ENCODE measurements at places on chromosomes 5 and 9.

DNA sequence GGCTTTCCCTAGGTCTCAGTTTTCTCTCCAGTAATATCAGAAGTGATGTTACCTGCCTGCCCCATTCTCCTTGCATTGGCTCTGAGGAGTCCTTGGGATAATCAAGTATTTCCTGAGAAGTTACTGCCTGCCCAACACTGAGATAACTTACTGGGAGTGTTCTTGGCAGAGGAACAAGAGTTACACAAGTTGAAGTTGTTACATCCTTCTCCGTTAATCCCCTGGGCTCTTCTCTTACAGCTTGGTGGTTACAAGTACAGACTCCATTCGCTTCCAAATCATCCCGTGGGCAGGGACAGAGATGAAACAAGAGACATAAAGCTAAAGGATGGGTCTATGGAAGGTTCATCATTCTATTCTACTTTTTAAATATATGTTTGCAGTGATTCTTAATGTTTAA lies 74.1 kb upstream of the SAP30L start:
- DNase-seq: no peak

- no peak for DNase-seq
These were observed 3.4 kb upstream of the F12 start for GRCh38 chr5:177412603-177413233.

DNA sequence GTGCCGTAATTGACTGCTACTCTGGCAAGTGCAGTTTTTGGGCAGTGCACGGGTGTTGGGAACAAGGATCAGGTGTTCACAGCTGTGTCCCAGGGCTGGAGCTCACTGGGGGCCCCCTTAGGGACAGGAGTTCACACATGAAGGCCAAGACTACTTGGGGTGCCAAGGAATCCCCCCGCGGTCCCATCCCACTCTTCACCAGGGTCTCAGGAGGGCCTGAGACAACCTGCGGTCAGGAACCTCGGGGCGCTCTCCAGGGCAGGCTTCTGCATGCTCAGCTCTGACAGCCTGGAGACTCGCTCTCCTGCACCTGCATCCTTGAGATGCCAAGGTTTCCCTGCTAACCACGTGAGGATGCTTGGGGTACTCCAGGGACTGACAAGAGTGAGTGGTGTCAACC lies 2.3 kb upstream of the MAN1B1 start:
- no peak for DNase-seq

DNA sequence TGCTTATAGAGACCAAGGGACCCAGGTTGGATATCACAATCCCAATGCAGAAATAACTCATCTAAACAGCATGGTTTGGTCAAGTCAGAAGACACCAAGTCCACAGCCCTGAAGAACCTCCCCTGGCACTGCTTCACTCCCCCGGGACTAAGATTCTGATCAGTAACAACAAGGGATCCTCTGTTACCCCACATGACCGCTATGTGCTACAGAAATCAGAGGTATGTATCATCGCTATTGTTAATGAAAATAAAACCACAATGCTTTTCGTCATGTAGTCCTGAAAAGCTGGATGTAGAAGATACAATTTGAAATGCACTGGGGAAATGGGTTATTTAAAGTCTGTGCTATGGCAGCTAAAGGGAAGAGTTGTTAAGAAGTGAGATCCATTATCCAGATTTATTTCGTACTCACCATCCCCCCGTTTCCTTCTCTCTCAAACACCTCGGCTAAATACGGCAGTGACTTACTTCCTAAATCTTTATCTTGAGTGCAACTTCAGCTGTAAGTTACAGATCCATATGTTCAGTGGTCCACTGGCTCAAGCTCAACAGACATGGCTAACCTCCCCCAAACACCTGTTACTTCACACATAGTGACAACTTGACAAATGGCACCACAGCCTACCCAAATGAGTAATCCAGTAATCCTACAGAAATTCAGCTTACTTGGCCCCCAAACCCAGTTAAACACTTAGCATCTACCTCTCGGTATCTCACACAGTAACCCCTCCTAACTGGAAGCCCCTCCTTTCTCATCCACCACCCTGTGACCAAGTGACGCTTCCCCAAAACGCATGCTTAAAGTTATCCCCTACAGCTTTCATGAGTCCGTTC lies 129.2 kb downstream of the MYO10 start:
- DNase-seq: no peak

DNA sequence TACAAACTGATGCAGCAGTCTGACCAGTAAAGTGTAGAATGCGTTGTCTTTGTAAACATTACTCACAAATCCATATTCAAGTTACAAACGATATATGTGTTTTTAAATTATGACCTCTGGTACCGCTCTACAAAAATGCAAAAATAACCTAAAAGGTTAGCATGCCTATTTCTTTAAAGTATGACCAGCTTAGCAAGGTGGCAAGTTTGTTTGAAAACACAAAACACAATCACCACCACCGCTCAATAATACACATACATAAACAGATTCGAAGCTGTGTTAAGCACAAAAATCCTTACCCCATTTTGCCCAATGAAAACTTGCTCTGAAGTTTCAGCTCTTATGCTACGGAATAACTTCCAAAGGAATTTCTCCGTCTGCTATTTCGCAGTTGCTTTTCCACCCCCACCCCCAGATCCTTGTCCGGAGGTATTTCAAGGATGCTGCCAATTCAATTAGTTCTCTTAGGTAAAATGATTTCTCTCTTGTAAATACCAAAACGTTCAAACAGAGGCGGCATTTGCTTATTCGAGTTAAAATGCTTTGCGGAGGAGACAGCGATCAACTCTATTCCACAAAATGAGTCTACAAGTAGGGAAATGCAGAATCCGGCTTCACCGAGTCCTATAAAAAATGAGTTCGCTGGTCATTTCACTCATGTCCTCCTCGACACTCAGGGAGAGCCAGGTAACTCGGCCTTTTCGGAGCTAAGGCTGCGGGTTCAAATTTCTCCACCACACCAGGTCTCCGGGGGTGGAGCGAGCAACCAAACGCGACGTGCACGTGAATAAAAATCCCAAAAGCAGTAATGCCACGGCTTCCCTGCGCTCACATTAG lies 1.2 kb downstream of the HOMER1 start:
- DNase-seq: no peak

Data from activated CD4-positive, alpha-beta T cell treated with anti-CD3 and anti-CD28 coated beads, Interleukin-2, amount 50 U/mL, for 4 hours (primary cell).